AML-193 (cell line): ENCODE measurements at places on chromosomes 6 and 20.

DNA sequence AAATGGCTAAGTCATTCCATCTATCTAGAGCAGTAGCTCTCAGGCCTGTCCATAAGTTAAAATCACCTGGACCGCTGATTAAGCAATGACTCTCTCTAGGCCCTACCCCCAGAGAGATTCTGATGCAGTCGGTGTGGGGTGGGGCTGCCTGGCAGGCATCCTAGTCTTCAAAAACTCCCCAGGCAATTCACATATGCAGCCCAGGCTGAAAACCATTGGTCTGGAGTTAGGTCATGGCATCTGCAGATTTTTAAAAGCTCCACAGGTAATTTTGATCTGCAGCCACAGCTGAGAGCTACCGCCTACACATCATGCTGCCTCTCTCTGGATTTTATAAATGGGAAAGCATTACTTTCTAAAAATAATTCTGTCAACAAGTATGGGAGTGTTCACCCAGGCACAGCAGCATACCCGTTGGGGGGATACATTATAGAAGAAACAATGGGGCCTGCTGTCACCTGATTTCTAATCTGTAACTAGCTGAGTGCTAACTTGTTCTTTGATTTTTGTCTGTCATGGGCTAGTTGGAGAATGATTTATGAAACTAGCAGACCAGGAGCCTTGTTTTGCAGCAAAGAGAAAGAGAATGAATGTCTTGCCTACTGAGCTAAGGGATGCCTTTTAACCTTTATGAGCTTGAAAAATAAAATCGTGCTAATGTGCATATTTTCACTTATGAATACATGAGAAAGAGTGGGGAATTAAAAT, 44.1 kb upstream of the ATXN1 start:
- DNase-seq, result no peak

GRCh38 chr20:49432550-49432949, 49.9 kb downstream of the KCNB1 start:
- no peak for DNase-seq

- DNase-seq, result no peak
Measured at GRCh38 chr6:70956451-70957283, at the start of gene B3GAT2. B3GAT2 (minus strand) TSS chr6:70957060; CDS start chr6:70956429, 631 bp downstream.

- DNase-seq, result no peak
Measured at GRCh38 chr6:20757761-20758160, 223.5 kb downstream of the CDKAL1 start.

GRCh38 chr6:100592929-100593328, 128.2 kb upstream of the SIM1 start:
- no peak for DNase-seq

- no peak for DNase-seq
Measured at GRCh38 chr20:10376270-10377075, 57.5 kb downstream of the MKKS start.

DNA sequence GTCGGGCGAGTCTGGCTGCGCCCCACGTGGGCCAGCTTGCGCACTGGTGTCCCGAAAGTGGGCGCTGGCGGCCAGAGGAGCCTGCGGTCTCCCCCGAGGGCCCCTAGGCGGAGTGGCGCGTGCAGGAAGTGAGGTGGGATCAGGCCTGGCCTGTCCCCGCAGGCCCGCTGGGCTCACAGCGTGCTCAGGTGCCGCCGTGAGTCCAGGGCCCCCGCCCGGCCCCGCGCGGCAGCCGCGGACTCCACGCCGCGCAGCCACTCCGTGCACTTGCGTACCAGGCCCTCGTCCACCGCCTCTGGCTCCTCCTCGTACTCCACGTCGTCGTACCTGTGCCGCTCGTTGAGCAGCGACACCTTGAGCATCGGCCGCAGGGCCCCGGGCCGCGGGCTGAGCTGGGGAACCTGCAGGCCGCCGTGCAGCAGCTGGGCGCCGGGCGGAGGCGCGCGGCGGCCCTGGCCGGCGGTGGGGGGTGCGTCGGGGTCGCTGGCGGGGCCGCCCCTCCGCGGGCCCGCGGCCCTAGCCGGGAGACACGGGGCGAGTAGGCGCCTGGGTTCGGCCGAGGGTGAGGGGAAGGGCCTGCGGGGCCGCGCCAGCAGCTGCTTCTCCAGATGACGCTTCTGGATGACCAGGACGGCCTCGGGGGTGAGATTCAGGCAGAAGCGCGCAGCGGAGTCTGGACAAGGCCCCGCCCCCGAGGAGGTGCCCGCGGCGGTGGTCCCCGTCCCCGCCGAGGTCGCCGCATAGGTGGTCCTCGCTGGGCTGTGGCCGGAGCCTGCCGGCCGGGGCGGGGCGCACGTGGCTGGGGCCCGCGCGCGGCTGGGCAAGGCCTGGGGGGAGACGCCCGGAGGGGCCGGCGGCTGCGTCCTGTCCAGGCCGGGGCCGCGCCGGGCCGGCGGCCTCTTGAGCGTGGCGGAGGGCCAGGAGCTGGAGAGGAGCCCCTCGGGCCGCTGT, 835 bp downstream of the PRR18 start:
- DNase-seq, result no peak
